ENCODE measurements at places on chromosomes 2 and 18.

GRCh38 chr18:11581286-11581685, 28.1 kb upstream of the SLC35G4 start:
- DNase-seq, result no peak

DNA sequence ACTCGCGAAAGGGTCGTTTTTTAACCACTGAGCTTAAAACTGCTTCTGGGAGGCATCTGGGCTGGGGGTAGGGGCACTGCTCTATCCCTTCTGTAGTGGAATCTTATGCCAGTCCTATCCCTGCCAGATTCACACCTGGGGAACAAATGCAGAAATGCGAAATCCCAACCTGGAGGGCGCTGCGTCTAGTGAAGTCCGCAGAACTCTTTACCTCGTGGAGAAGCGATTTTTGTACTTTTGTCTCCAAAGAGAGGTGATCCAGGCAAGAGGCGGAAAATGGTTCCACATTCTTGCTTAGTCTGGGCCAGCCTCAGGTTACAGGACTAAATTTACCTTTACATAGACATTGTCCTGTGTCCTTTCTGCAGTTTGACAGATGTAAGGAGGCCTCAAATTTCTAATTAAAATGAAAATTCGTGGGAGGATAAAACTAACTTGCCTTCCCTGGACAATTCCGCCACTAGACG, 10.4 kb downstream of the TBR1 start:
- no peak for DNase-seq

DNA sequence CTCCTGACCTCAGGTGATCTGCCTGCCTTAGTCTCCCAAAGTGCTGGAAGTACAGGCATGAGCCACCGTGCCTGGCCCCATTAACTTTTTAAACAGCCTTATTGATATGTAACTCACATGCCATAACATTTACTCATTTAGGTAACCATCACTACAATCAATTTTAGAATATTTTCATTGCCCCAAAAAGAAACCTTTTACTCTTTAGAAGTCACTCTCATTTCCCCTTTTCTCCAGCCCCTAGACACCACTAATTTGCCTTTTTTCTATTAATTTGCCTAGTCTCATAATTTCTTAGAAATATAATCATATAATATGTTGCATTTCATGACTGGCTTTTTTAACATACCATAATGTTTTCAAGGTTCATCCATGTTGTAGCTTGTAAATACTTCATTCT, 57.2 kb upstream of the TACR1 start:
- DNase-seq, result no peak

DNA sequence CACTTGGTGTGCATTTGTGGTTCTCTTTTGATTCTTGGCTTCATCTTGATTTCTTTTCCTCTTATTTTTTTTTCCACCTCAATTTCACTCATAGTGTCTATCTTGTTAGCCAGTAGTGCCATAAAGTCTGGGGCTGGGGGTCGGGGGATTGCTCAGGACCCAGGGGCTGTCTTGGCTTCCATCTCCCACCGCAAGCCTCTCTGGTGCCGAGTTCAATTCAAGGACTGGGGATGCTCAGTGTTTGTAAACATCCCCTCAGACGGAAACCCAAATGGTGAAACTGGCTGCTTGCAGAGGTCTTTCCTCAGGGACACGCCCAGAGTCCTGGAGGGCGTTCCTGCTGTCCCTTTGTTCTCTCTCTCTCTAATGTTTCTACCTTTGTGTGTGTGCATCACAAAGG, 173.3 kb downstream of the TWIST2 start:
- DNase-seq, result no peak

GRCh38 chr18:990197-990596, 85.5 kb downstream of the ADCYAP1 start:
- no peak for DNase-seq

GRCh38 chr2:58911877-58912276, 670.8 kb upstream of the FANCL start:
- no peak for DNase-seq

GRCh38 chr2:32865399-32866068, 81.2 kb upstream of the LTBP1 start:
- no peak for DNase-seq
